ENCODE measurements at places on chromosomes 11 and 22.

DNA sequence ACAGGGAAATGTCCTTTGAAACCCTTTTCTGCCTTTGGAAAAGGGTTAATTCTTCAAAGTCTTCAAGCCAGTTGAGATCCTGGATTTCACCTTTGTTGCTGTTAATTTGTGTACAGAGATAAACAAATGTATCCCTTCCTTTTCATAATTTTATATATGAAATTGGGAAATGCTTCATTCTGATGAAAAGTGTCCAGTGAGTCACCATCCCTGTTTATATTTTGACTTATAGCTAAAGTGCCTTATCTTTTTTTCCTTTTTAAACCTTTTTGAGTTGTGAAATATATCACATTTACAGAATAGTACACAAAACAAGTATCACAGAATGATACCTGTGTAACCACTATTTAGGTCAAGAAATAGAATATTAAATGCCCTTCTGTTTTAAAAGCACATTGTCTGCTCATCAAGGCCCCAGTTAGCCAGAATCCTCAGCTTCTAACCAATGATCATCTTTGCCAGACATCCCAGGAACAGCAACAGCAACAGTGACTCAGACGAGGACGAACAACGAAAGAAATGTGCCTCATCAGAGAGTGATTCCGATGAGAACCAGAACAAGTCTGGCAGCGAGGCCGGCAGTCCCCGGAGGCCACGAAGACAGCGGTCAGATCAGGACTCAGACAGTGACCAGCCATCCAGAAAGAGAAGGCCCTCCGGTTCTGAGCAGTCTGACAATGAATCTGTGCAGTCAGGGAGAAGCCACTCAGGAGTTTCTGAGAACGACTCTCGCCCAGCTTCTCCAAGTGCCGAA, 27.3 kb downstream of the CTR9 start:
- no peak for DNase-seq

DNA sequence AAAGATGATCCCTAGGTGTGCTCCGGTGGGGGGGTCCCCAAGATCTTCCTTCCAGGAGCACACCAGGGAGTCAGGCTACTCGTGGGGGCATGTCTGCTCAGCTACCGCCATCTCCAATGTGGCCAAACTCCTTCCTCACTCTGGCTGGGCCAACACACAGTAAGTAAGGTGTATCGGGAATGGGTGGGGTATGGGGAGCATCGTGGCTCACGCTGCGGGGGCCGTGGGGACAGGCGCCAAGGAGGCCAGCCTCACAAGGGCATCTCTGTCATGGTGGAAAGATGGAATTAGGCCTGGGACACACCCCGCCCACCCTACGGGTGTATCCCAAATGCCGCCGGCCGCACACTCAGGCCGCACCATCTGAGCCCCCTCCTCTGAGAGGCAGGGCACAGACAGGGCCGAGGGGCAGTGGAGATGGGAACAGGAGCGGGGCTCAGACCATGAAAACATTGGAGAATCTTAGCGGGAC, 8.3 kb downstream of the IGF2 start:
- DNase-seq: no peak

- peak; percentile 79 for DNase-seq
Observed at GRCh38 chr22:30922151-30922611, 46.4 kb downstream of the MORC2 start.

DNA sequence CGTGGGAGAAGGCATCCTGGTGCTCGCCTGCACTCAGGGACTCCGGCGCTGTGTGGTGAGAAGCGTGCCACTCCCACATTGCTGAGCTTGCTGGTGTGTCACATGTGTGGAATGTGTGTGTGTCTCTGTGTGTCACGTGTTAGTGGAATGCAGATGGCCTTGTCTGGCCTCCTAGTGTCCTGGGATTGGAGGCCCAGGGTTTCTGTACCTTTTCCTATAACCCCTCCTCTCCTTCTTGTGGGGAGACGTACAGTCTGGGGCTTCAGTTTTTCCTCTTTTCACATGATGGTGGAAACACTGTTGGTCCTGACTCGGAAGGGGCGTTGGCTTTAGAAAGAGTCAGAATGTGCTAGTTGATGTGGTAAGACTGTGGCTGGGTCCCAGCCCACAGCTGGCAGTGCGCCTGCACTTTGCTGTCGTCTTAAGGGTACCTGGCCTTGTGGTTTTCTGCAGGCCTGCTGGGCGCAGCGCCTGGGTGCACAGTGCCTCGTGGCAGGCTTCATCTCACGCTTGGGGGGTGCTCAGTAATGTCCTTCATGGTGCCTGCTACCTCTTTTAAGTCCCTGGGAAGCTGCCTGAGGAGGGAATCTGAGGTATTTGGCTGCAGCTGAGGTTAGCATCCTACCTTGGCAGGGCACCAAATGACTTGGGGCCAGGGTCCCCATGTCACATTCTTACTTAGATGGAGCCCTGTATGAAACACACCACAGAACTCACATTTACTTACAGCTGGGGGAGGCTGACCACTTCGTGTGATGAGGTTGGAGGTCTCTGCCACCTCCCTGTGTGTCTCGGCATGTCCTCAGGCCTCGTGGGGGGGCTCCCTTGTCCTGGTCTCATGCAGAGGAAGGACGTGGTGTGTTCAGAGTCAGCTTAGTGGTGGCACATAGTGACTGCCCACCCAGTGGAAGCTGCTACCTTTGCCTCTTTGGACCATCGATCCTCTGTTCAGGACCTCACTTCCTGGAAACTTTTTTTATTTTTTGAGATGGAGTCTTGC, 61.9 kb downstream of the MED15 start:
- DNase-seq: peak; percentile 36

DNA sequence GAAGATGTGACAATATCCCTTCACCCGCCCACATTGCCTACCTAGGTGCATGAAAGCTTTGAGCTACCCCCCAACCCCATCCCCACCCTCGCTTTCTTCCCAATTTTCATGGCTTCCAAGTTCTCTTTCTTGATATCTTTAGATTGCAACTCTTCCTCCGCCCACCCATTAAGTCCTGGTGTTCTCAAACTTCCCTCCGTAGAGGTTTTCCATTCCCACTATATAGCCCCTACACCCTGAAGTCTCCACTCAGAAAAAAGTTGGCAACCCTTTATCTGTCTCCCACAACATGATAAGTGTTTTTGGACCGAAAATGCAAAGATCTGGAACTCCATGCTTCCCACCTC, 572 bp downstream of the ZNF70 start:
- no peak for DNase-seq

GRCh38 chr22:20486229-20486628, 9.4 kb downstream of the KLHL22 start:
- DNase-seq: no peak

DNA sequence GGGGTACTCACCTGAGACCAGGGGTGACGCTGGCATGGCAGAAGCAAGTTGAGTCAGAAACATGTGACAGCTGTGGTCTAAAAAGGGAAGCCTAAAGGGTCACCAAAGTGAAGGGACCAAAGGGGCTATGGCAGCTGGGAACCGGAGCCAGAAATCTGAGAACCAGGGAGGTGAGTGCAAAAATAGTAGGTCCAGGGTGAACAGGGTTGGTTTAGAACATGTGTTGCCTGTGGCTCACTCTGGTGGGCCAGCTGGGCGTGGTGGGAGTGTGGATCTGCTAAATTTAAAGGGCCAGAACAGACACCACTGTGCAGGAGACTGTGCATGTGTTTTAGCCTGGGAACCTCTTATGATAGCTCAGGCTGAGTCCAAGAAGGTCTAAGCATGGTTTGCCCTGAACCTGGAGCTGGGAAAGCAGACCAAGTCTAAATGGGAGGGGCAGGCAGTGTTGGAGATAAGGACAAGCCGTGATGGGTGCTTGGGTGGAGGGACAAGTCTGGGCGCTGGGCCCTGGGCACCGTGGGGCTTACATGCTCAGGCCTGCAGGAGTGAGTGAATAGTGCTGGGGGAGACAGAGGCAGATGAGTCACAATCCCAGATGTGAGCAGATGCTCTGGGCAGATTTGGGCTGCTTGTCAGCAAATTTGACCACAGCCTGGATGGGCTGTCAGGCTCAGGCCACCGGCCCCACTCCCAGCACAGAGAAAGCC, 41.4 kb upstream of the ZBED5 start:
- DNase-seq: no peak

DNA sequence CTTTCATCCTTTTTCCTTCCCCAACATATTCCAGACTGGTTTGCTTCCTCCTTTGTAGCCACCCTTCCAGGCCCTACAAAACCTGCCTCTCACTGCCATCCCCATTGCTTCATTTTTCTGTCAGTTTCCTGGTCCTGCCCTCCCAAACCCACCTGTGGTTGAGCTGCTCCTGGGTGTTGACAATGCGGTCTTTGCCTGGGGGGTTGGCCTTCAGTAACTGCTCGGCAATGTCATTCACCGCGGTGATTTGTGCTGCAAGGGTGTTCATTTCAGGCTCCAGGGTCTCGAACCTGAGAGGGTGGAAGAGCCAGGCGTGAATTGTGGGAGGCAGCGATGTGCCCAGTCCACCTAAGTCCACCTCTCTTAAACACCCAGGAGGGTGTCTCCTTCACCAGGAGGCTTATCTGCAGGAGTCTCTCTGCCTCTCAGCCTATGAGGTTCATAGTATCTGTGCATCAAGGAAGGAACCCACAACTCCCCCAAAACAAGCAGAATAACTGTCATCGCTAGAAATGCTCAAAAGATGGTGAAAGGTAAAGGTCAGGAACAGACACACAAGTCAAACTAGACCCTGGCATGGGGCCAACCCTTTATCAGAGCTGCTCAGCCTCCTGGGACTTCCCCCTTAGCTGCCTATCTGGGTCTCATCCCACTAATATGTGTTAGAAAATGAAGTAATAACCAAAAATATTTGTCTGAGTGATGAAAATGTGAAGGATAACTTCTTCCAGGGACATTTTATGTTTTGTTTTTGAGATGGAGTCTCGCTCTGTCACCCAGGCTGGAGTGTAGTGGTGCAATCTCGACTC, 23.9 kb upstream of the RBM4B start:
- no peak for DNase-seq

DNA sequence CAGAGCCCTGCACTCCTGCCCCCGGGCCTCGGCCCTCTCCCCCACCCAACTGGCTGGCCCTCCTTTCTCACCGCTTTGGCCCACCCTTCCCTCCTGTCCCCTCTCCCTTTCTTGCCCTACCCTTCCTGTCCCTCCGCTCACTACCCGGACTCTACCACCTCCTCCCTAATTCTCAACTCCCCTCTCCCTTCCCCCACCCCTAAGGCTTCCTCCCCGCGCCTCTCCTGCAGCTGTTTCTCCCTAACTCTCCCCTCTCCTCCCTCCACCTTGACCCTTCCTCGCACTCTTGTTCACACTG, 421 bp downstream of the SLC15A3 start:
- no peak for DNase-seq
